Erythroblast (primary cell): ENCODE measurements at places on chromosomes 2 and 18.

- no peak for DNase-seq
Observed at GRCh38 chr2:60352491-60353405, 200.7 kb downstream of the BCL11A start.

- DNase-seq, result no peak
Observed at GRCh38 chr2:96091141-96091710, 25.1 kb downstream of the ADRA2B start.

GRCh38 chr2:222653280-222653679 is 2.6 kb downstream of the FARSB start:
- no peak for DNase-seq

DNA sequence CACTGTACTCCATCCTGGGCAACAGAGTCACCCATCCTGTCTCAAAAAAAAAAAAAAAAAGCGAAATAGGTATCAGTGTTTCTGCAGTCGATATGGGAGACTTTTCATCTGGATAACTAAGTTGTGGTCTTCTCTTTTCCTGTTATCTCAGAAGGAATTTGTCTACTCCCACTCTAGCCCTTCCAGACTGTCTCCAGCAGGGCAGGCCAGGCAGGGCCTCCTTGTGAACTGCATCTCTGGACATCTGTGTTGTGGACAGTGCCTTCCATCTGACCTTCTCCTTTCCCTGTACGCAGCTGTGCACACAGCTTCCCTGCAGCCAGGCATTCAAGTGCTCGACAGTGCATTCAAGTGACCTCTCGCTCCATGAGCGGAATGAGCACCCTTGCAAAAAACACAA is 110.2 kb downstream of the CABLES1 start:
- DNase-seq, result no peak

- no peak for DNase-seq
Observed at GRCh38 chr2:169386722-169387121, 24.4 kb upstream of the LRP2 start.

- DNase-seq, result no peak
Observed at GRCh38 chr2:128306081-128306930, 12.4 kb downstream of the HS6ST1 start.

DNA sequence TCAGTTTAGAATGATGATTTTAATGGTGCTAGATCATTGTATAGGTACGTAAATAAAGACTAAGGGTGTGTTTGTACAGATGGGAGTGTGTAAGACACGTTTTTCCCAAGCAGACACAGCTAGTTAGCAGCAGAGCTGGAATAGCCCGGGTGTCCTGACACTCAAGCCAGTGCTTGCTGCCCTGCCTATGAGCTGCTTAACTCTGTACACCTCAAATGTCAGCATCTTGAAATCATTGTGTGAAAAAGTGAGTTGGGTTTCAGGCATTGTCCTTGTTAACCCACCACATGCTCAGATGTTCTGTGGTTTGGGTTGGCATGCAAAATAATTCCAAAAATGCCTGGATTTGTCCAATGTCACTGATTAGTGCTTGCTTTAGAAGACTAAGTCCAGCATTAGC is 13.0 kb upstream of the TET3 start:
- no peak for DNase-seq

DNA sequence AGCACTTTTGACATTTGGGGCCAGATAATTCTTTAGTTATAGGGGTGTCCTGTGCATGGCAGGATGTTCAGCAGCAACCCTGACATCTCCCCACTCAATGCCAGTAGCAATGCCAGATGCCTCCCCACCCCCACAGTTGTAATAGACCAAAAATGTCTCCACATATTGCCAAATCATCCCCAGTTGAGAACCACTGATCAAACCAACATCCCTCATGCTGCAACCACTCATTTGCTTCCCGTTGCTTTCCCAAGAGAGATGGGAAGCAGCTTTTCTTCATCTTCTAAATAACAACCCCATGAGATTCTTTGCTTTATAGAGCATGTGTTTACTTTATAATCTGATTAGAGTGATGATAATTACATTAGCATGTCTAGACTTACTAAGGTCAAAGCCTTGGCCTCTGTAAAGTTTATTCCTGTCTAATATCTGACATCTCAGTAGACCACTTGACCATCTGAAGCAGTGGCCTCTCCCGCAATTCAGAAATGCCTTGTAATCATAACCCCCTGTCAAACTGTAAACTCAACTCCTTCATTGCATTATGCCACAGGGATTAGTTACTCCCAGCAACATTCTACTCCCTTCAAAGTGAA is 28.7 kb upstream of the C1D start:
- DNase-seq, result no peak

- peak; percentile 38 for DNase-seq
Observed at GRCh38 chr18:12741351-12741750, 38.5 kb downstream of the PSMG2 start.

- no peak for DNase-seq
Observed at GRCh38 chr2:105102963-105103421, 65.1 kb downstream of the MRPS9 start.

- DNase-seq, result no peak
Observed at GRCh38 chr2:129796801-129797488, 182.5 kb upstream of the RAB6C start.
